Midbrain (tissue), 1 donor: ENCODE measurements at places on chromosomes 11 and 22.
A peak's percentile ranks its signal among the peaks of the same experiment; 100 is the strongest.

DNA sequence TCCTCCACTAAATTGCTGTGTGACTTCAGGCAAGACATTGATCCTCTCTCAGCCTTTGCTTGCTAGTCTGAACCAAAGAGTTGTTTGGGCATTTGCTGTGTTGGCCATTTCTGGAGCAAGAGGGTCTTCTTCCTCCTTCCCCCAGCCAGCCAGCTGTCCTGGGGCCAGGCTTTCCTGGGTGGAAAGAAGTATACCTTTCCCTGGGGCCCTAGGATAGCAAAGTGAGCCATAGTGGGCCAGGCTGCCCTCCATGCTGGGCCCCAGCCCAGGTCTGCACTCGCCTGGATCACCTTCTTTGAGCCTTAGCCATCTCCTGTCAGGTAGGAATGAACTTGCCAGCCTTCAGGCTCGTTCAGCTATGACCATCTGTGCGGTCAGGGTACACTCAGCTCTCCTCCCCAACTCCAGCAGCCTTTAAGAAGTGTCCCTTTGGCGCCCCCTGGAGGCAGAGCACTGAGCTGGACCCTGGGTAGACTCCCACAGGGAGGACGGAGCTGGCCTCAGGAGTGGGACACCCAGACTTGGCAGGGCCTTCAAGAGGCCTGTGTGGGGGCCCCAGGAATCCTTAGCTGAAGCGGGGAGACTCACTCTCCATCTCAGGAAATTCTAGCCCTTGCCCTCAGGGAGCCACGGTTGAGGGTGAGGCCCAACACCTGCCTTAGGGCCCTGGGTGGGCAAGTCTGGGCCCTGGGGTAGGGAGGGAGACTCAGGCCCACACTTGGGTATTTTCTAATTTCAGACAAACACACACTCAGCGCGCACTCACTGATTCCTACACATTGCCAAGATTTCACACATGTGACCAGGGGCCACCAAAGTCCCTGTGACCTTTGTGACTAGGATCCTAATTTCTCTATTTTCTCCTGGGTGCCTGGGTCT lies 35.6 kb upstream of the TPBGL start:
- peak; percentile 76 for DNase-seq

DNA sequence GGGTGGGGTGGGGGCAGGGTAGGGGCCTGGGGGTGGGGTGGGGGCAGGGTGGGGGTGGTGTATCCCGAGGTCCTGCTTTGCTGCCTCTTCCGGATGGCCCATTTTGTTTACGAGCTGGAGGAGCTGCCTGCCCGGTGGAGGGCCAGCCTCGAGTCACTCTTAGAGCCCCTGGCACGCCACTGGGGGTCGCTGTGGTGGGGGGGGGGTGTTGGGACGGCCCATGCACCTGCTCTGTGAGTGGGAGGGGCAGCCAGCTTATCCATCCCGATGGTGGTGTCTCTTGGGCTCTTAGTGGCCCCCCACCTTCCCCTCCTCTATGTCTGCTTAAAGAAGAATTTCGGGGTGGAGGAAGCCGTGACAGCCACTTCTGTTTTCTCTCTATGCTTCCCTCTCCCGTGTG lies 24.6 kb downstream of the MRGPRD start:
- DNase-seq = no peak

- no peak for DNase-seq
These were observed 10.6 kb upstream of the SH3BP1 start for GRCh38 chr22:37628830-37629229.

GRCh38 chr11:59800390-59801025 lies 10.1 kb downstream of the MRPL16 start:
- DNase-seq = no peak

- DNase-seq = no peak
These were observed 219.1 kb downstream of the TMEM135 start for GRCh38 chr11:87256694-87257340.

- no peak for DNase-seq
These were observed 652.5 kb downstream of the NTM start for GRCh38 chr11:132022733-132023478.

- DNase-seq = no peak
These were observed 3.3 kb downstream of the RGL4 start for GRCh38 chr22:23693979-23694680.

- DNase-seq = no peak
These were observed 9.4 kb upstream of the SLC25A1 start for GRCh38 chr22:19187716-19188563.

DNA sequence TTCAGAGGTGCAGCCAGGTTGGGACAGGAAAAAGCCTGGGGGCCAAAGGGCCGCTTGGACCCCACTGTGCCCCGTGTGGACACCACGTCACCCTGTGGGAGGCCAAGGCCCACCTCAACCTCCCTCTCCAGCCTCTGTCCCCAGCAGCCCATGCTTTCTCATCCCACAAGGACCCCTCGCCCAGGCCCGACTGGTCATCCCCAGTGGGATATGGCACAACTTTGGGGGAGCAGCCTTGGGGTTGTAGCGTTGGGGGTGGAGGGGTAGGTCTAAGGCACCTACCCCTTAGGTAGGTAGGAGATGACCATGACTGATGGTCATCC lies 44.0 kb downstream of the IGF2 start:
- no peak for DNase-seq

- DNase-seq = no peak
These were observed 27.1 kb downstream of the APLP2 start for GRCh38 chr11:130096823-130097222.

- DNase-seq = peak; percentile 43
These were observed 47.8 kb downstream of the DBX1 start for GRCh38 chr11:20112291-20113148.

DNA sequence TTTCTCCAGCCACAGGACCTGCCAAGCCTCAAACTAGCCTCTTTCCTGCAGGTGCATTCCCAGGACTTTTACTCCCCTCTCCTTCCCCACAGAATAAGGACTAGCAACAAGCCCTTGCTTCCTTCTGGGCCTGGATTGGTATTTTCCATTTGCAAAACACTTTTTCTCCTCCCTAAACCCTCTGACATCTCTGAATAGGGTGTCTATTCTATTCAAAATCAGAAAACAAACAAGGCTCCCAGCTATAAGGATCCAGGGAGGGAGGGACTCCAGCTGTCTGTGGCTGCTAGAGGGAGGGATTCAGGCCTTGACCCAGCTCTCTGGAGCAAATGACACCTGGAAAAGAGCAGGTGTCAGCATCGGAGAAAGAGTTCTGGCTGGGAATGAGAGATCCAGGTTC lies 168.5 kb upstream of the BDNF start:
- no peak for DNase-seq

DNA sequence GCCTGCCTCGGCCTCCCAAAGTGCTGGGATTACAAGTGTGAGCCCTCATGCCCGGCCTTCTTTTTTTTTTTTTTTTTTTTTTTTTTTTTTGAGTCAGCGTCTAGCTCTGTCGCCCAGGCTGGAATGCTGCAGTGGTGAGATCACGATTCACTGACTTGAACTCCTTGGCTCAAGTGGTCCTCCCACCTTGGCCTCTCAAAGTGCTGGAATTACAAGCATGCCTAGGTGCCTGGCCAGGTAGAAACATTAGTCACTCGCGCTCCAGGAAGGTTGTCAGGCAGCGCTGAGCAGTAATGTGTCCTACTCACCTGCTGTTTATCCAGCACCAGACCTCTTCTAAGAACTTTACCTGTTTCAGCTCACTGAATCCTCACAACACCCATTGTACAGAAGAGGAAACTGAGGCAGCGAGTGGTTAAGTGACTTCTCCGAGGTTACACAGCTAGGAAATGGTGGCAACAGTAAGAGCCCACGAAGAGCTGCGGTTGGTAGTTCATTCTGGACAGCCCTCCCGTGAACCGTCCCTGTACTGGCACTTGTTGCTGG lies 496 bp upstream of the CST6 start:
- no peak for DNase-seq

DNA sequence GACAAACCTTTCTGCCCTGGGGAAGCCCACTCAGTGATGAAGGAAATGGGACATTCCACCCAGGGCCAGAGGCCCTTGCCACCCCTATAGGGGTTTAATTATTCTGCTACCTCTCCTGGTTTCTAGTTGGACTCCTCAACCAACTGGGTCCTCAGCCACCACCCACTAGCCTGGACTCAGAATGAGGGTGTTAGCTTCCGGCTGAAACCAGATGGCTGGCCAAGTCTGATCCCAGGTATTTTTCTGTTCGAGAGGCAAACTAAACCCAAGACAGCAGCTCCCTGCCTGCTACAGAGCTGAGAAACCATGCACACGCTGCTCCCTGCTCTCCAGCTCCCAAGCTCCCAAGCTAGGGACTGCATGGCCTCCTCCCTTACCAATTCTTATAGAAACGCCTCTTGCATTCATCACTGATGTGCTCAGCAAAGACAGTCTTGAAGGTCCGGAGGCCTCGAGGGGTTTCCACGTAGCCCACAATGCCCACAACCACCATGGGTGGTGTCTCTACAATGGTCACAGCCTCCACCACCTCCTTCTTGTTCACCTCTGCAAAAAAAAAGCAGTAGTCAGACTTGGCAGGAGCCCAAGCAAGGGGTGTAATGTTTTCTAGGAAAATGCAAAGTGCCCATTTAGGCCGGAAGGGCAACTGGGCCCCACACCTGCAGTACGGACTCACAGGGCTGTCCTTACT lies 2.2 kb downstream of the RPL3 start:
- no peak for DNase-seq

- no peak for DNase-seq
These were observed 11.9 kb downstream of the SNRPD3 start for GRCh38 chr22:24567668-24568067.

DNA sequence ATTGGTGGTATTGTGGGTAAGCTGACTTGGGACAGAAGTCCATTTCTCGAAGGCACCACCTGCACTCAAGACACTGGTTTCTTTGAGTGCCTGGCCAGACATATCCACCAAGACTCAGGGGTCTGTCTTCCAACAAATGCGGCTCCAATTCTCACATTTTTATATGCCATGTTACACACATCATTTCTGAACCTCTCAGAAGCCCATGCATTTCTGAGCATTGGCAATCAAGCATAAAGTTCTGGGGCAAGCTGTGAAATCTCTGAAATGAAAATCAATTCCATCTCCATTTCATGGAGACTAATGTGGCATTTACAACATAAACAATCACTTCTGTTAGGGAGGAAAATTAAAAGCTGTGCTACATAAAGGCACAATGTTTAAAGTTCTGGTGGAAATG lies 243.7 kb downstream of the KIRREL3 start:
- no peak for DNase-seq

DNA sequence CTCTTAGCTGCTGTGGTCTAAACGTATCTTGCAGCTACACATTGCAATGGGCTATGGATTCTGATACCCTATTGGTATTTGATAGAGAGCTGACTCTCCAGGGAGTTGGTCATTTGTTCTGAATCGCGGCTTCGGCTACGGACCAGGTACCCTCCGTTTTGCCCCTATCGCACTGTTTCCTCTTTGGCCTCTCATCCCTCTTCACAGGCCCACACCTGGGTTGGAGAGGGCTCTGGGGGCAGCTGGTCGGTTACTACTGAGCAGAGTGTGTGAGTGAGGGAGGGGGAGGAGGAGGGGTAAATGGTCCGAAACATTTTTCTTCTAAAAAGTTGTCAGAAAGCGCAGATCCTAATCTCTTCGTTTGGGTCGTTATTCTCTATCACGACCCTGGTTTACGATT lies 48.8 kb upstream of the HSD17B12 start:
- no peak for DNase-seq

DNA sequence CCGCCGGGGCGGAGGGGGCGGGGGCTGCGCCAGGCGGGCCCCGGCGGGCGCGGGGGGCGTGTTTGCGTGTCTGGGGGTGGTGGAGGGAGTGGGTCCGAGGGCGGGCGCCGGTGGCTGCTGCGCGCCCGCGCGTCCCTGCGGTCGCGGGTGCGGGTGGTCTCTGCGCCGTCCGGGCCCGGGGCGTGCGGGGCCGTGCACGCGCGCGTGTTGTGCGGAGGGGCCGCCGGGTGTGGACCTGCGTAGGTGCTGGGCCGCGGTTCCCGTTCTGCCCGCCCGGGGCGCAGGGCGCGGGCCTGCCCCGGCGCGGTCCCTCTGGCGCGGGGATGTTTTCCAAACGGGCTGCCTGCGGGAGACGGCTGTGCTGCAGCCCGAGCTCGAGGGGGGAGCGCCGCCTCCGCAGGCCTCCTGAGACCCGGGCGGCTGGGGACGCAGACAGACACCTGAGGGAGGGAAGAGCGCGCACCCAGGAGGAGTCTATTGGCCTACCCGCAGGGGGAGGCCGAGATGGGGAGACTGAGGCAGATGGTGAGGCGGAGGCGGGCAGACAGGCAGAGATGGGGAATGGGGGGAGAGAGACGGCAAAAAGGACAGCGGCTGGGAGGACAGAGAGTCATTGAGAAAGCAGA lies 442 bp downstream of the PELI3 start:
- DNase-seq = no peak

GRCh38 chr11:72773291-72773690 lies 20.6 kb downstream of the STARD10 start:
- no peak for DNase-seq

GRCh38 chr11:14898906-14899305 lies 6.9 kb upstream of the CYP2R1 start:
- DNase-seq = no peak

DNA sequence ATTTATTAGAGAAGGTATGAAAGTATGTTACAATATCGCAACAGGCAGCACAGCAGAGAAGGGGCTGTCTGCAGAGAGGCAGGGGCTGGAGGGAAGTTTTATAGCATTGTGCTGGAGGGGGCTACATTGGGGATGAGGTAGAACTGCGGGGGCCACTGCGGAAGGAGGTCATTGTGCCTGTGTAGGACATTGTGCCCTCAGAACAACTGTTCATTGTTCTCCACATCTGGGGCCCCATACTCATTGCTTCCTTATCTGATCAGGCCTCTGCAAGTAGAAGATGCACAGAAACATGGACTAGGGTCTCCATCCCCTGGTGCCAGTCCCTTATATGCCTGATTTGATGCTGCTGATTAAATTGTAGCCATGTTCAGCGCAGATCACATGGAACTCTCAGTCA lies 12.1 kb downstream of the NADSYN1 start:
- DNase-seq = peak; percentile 12

- DNase-seq = no peak
These were observed 547 bp downstream of the UVRAG start for GRCh38 chr11:75815345-75816168.

- DNase-seq = no peak
These were observed 11.8 kb upstream of the SSTR3 start for GRCh38 chr22:37223965-37224551.

- no peak for DNase-seq
These were observed 82.2 kb upstream of the SEPTIN5 start for GRCh38 chr22:19631899-19632667.

DNA sequence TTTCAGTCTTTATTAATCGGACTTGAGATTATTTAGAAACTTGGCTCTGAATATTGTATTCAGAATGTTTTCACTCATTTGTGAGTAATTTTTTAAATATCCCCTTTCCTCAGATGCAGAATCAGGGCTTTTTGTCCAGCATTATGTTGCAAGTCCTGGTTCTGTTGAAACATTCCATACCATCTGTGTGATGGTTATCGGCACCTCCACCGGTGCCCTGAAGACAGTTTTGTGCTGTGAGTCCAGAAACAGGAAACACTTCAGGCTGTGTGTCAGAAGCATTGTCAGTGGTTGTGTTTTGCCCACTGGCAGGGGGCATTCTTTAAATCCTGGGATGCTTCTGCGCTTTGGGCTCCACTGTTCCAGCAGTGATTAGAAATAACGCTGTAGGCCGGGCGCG lies 20.4 kb downstream of the CDPF1 start:
- no peak for DNase-seq

GRCh38 chr22:27462190-27462589 lies 339.4 kb downstream of the MN1 start:
- peak; percentile 69 for DNase-seq
